Astrocyte of the cerebellum (primary cell): ENCODE measurements at places on chromosomes 7 and 10.

DNA sequence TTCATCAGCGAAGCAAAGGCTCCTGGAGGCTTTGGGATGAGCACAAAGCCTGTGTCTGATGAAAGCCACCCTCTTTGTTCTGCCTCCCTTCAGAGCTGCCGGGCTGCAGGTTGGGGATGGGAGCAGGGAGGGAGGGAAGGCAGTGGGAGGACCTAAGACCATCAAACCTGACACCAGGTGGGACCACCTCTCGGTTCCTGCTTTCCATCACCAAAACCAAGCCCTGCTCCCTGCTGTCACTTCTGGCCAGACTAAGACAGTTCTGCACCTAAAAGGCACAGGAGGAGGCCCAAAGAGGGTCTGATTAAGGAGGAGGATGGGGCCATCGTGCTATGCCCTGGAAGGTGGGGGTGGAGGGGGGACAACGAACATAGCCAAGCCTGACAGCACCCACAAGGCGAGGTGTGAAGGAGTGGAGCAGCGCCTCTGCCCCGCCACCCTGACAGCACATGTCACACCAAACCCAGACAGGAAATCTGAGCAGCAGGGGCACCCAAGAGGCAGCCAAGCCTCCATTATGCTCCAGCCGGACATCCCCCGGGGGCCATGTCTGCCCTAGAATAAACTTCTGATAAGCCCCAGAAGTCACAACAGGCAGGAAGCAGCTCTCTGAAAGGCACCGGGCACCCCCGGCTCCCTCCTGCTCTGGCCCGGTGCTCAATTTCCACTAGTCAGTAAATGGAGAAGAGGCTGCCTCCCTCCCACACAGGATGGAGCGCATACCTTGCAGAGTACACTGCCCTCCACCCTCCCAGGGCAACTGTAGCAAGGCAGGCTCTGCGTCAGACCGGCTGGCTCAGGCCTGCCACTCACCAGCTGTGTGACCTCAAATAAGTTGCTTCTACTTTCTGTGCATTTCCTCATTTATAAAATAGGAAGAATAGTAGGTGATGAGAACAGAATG lies 48.9 kb downstream of the DLG5 start:
- DNase-seq = no peak

GRCh38 chr10:24259365-24260130 lies 50.6 kb downstream of the KIAA1217 start:
- no peak for DNase-seq

GRCh38 chr10:45380903-45381620 lies 7.0 kb downstream of the ALOX5 start:
- DNase-seq = no peak

DNA sequence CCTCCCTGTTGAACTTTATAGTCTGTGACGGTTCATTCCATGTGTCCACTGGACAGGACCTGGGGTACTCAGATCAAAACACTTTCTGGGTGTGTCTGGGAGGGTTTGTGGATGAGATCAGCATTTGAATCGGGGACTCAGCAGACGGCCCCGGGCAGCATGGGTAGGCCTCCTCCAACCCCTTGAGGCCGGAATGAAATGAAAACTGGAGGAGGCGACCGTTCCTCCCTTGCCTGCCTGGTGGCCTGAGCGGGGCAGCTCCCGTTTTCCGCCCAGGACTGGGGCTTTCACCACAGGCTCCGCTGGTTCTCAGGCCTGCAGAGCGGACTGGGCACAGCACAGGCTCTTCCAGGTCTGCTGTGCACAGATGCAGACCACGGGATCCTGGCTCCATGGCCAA lies 247.7 kb downstream of the MAD1L1 start:
- no peak for DNase-seq

- no peak for DNase-seq
These were observed 2.2 kb downstream of the IFT22 start for GRCh38 chr7:101319401-101319800.

DNA sequence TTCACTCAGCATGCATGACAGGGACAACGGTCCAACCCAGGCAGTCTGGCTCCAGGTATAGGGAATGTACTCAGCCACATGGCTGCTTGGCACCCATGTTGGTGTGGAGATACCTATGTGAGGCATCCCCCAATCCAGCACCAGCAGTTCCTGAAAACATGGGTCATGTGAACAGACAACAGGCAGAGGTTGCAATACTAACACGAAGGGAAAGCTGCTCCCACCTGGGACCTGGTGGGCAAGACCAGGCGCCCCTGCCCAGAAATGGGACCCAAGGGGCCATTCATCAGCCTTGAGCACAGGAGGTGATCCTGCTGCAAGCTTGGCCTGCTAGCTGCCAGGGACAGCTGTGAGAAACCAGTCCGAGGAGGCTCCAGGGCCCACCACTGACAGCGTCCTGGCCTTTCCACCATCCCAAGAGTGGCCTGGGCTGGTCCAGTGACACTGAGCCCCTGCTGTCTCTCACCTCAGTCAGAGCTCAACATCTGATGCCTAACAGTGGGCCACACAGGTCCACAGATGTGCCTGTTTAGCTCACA lies 142.3 kb downstream of the ARHGAP22 start:
- DNase-seq = no peak

- DNase-seq = no peak
These were observed 16.9 kb upstream of the GPR146 start for GRCh38 chr7:1027242-1028043.

GRCh38 chr7:44218418-44219201 lies 17.8 kb downstream of the YKT6 start:
- no peak for DNase-seq

DNA sequence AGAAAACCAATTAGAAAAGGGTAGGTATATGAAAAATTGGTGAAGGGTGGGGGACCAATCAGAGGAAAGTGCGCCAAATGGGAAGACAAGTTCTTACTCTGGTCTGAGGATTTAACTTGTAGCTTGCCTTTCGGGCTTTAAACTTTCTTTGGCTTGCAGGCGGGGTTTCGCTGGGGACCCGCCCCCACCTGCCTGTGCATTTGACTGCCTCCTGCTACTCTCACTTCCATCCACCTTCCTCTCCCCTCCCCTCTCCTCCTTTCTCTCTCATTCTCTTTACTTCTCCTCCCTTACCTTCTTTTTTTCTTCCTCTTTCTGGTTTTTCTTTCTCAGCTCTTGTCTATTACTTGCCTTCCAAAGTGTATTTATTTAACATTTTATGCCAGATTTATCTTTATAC lies 278.8 kb downstream of the DNAJB9 start:
- DNase-seq = no peak
